Esophagus muscularis mucosa (tissue), 4 donors: ENCODE measurements at places on chromosomes 1 and 21. TPM values are rescaled to one million over a fixed set of nuclear protein-coding genes. Genes with fewer than 3 reads are reported as not detected.

DNA sequence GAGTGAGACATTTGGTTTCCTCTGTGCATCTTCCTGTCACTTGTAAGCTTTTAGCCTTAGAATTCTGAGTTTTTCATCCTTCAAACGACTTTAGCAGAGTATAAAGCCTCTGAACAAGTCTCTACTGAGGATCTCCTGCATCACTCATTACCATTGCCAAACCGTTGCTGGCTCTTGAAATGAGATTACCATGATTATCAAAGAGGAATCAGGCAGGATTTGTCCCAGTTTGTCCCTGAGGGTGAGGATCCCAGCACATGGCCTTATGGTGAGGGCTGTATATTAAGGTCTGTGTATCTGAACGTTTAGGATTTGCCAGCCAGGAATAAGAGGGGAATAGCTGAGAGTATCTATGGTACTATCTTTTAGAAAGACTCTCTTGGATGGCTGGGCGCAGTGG, 169.5 kb upstream of the L1TD1 start:
- no peak for DNase-seq

DNA sequence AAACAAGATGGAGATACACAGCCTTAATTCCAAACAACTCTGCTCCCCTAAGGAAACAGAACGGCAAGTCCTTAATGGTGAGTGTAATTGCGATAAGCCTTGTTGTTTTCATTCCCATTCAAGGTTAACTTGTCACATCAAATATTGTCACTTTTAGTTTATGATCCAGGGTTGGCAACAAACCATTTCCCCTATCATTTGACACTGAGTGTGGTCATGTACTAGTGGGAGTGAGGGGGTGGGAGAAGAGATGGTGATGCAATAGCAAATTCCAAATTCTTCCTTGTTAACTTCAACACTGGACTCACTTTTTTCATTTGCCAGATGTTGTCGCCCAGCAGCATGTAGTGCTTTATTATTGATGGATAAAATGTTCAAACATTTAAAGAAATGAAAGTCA, 140.4 kb downstream of the ZNF326 start:
- no peak for DNase-seq

- no peak for DNase-seq
Observed at GRCh38 chr1:20735581-20736111, 3.1 kb upstream of the SH2D5 start.

- no peak for DNase-seq
Observed at GRCh38 chr1:181742426-181742825, 259.1 kb downstream of the CACNA1E start.

DNA sequence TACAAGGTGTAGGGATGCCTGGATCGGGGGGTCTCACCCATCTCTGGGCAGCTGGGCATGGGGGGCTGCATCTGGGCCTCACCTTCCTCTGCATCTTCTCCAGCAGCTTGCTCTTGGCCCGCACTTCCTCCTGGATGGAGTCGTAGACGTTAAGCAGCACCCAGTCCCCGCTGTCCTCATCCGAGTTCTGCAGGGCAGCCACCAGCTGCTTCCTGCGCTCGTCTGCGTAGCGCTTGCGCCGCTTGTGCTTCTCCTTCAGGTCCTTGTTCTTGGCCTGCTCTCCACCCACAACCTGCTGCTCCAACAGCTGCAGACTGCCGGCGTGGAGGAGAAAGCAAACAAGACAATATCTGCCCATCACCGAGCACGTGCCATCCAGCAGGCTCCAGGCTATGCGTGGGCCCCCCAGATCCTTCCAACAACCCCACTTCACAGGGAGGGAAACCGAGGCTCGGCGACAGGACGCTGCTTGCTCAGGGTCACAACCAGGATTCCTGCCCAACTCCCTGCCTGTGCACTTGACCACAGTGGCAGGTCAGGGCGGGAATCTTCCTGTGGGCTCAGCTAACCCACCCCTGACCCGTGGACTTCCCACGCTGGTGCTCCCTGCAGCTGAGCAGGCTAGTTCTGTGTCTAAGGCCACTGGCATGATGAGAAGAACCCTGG, 21.5 kb upstream of the DDOST start:
- no peak for DNase-seq

DNA sequence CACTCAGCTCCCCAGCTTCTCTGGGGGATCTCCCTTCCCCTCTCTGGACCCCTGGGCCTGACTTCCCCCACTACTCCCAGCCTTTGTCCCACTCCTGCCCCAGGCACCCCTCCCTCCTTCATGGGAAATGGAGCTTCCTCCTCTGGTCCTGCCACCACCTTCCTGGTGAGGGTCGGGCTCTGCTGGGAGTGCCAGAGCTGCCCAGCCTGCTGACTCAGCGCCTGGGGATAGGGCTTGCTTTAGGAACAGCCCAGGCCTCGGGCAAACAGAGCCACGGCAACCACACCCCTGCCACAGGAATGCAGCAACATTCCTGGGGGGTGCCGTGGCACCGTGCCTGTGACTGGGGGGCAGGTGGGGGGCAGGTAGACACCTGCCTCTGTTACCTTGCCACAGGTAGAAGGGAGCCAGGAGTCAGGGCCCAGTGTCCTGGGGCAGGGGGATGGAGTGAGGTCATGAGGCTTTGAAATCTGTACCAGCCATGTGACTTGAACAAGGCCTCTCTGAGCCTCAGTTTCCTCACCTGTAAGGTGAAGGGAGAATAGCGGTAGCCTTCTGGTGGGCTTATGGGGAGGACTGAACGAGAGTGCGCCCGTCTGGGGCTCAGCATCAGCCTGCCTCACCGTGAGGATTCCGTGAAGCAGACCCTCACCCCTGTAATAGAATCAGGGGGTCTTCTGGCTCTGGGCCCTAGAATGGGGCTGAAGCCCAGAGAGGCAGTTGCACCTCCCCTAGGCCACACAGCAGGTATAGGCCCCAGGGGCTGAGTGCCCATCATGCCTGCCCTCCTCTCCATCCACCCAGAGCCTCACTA, 17.8 kb upstream of the EPHA2 start:
- DNase-seq = no peak

DNA sequence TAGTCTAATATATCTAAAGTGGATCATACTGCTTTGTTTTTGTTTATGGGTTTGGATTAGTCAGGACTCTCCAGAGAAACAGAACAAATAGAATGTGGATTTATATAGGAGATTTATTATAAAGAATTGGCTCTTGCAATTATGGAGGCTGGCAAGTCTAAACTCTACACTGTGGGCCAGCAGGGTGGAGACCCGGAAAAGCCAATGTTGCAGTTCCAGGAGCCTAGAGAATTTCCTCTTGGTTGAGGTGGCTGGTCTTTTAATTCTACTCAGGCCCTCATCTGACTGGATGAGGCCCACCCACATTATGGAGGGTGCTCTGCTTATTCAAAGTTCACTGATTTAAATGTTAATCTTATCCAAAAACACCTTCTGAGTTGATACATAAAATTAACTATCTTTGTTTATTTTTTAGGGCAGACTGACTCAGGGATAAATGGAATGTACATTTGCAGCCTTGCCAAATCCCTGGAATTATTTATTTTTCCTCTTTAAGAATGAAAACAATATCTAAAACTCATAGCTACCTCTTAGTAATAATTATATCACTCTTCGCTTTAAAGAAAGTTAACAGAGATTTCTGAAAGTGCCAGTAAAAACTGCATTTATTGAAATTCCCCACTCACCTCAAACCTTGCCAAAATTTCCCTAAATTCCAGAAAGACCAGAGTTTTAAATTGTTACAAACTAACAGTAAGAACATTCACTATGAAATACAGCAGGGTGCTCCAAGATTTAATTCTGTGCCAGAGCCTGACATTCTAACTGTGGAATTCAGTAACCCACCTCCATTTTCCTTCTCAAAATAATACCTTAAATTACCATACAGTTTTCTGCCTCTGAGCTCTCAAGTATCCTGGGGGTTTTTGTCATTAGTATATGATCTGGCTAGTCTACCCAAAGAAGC, 36.6 kb upstream of the SSX2IP start:
- no peak for DNase-seq

Gene ZNF648
- total RNA-seq = not detected
